ENCODE measurements at places on chromosomes 6 and 20.

- DNase-seq, result no peak
These were observed 6.8 kb upstream of the SULF2 start for GRCh38 chr20:47792021-47792618.

DNA sequence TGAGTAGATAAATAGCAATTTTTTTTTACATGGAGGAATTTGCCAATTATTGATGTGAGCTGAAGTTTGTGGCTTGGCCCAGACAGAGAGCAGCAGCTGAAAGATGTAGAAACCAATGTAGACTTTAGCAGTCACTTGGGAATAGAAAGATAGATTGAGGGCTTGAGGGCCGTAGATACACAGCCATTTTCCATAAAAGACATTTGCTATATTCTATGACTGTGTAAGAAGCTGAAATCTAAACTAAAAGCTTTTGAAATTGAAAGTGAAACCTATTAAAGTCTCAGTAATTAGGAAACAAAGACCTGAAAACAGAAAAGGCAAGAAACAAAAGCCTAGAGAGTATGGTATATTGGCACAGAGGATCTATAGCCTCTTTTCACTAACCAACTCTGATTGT is 332.7 kb downstream of the CENPW start:
- no peak for DNase-seq

DNA sequence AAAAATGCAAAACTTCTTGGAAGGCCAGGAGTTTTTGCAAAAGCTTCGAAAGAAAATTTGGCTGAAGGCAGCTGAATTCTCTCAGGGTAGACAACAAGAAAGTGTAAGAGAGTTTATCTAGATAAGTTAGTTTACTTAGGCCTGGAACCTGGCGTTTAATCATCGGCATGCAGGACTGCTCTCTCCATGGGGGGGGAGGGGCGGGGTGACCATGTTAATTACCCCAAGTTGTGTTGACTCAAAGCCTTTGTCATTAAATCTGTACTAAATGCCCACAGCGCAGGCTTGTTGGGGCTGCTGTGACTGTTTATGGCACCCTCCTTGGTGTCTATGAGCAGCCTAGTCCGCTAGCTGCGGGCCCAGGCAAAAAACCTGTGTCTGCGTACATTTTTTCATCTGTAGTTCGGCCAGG is 20.1 kb upstream of the ZNF451 start:
- DNase-seq, result no peak

- no peak for DNase-seq
These were observed 56.7 kb downstream of the LAMA4 start for GRCh38 chr6:112197636-112198035.

DNA sequence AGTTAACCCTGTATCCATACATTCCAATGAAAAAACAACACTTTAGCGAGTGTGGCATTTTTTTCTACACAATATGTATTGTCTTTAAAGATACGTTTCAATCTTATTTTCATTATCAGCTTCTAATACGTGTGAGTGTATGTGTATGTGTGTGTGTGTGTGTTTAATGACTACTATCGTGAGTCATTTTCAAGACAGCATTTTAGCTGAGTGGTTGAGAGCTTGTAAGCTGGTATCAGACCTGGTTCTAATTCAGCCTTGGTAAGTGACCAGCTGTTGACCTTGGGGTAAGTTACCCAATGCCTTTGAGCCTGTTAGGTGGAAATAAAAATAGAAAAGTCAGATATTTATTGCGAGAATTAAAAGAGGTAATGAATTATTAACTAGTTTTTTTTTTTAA is 320.0 kb upstream of the NT5E start:
- DNase-seq, result no peak

DNA sequence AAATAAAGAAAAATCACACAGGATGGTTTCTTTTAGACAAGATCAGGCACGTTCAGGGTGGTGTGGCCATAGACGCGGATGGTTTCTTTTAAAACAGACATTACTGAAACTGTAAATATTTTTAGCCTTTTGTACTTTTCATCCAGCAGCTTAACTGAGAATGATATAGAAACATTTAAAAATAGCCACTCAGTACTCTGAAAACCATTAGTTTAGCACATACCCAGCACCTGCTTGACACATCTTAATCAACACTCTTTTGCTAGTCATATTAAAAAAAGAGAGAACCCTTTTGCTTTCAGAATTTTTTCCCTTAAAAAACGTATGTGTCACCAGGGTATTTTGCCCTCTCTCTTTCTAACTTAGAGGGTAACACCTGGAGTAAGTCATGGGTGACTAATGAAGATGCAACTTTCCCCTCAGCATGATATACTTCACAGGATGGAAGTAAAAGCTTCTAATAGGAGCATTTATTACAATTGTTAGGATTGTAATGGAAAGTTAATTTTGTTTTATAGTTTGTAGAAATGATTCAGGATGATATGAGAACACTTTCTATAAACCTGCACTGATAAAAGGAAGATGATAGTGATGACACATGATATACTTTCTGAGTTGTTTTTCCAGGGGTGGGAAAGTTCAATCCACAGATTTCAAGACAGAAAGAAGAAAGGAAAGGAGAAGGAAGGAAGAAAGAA is 45.2 kb downstream of the BACH2 start:
- DNase-seq, result no peak

Measured in CD4-positive, alpha-beta T cell treated with Interleukin-17A for 4 hours (primary cell).